MCF 10A (cell line): ENCODE measurements at places on chromosomes 6 and 20. TPM values are rescaled to one million over a fixed set of nuclear protein-coding genes. Genes with fewer than 3 reads are reported as not detected.

The HLA-DQA1 gene
- total RNA-seq, result not detected in 2 replicates

The EBF4 gene
- total RNA-seq, result not detected in 2 replicates

The CASS4 gene
- not detected in 2 replicates for total RNA-seq

The NKAPL gene
- total RNA-seq, result not detected in 2 replicates

The SLC26A8 gene
- not detected in 2 replicates for total RNA-seq

- H3K36me3 ChIP-seq, result no peaks in the 10 kb centered on the region
- no peak overlapping the region for H3K4me3 ChIP-seq
- no peaks in the 10 kb centered on the region for H3K27me3 ChIP-seq
- no peak for DNase-seq
- H3K4me1 ChIP-seq, result no peaks in the 10 kb centered on the region
Observed at GRCh38 chr6:14371530-14371929, 254.0 kb downstream of the CD83 start.

DNA sequence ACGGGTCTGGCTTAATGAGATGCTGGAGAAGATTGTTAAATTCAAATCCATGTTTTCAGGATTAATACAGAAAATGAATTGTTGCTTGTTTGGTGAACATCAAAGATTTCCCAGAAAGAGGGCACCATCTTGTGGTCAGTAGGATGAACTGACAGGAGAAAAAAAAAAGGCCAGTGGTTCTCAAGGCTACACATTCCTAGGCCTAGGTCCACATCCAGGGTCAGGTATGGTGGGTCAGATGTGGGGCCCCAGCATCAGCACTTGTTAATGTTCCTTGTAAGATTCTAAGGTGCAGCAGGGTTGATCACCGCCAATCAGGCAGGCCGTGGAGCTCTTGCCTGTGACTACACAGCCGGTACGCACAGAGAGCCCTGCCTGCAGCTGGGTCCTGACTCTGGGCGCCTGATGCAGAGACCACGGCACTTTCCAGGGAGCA, 34.0 kb upstream of the FOXO3 start:
- no peaks in the 10 kb centered on the region for H3K27me3 ChIP-seq
- H3K36me3 ChIP-seq, result peaks cover under 1% of the 10 kb centered on the region
- H3K4me3 ChIP-seq, result no peak overlapping the region
- no peak overlapping the region for H3K27ac ChIP-seq
- H3K4me1 ChIP-seq, result no peaks in the 10 kb centered on the region

- peaks cover 8% of the 10 kb centered on the region for H3K36me3 ChIP-seq
- H3K27me3 ChIP-seq, result no peaks in the 10 kb centered on the region
- peak within 1 kb of the TSS; percentile 61 for H3K27ac ChIP-seq
- peak; percentile 20 for DNase-seq
- no peak within 1 kb of the TSS for H3K4me3 ChIP-seq
Observed at GRCh38 chr20:36541227-36541767, at the start of gene MYL9. Gene MYL9 (plus strand): TSS chr20:36541519. CDS start chr20:36544885, 3,366 bp downstream.

GRCh38 chr6:17673543-17674254, 33.0 kb downstream of the NUP153 start:
- no peaks in the 10 kb centered on the region for H3K27me3 ChIP-seq
- no peak overlapping the region for H3K4me3 ChIP-seq
- peaks cover 65% of the 10 kb centered on the region for H3K36me3 ChIP-seq
- DNase-seq, result no peak
- H3K27ac ChIP-seq, result no peak overlapping the region
- no peaks in the 10 kb centered on the region for H3K4me1 ChIP-seq

GRCh38 chr6:106087548-106088325, 1.6 kb downstream of the PRDM1 start:
- peaks cover 50% of the 10 kb centered on the region for H3K4me1 ChIP-seq
- H3K4me3 ChIP-seq, result peak overlapping the region; percentile 97
- no peaks in the 10 kb centered on the region for H3K27me3 ChIP-seq
- peak overlapping the region; percentile 89 for H3K27ac ChIP-seq
- DNase-seq, result peak; percentile 69

DNA sequence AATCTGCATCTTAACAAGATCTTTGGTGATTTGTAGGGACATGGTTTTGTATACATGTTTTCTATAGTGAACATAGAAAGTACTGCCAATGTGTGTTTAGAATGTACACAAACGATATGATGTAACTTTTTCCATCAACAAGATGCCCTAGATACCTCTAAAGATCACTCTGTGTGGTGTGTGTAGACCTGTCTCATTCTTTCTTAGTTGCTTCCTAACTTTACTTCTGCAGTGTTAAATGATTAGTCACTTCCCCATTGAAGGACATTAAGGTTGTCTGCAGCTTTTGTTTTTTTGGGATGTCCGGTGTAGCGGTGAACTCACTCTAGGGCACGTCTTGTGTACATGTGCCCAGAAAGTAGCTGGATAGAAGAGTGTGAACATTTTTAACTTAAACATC, 35.9 kb downstream of the CDYL start:
- H3K4me1 ChIP-seq, result peaks cover 33% of the 10 kb centered on the region
- peak overlapping the region; percentile 39 for H3K4me3 ChIP-seq
- peak overlapping the region; percentile 82 for H3K27ac ChIP-seq

DNA sequence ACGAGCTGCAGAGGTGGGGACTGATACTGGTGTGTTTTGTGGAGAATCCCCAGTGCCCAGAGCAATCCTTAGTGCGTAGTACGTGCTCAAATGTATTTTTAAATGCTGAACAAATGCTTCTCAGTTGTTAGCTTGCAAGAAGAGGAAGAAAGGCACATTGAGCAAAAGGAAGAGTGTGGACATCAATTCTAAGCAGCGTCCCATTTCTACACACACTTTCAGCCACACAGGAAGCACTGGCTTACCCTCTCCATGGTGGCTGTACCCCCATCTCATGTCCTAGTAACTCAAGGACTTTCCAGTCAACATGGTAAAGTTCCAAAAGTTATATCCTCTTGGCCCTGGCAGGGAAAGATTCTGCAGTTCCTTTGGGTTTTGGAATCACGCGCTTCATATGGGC, 98.8 kb upstream of the NXT1 start:
- H3K27ac ChIP-seq, result no peak overlapping the region
- H3K4me3 ChIP-seq, result no peak overlapping the region
- peaks cover 7% of the 10 kb centered on the region for H3K4me1 ChIP-seq
- no peaks in the 10 kb centered on the region for H3K27me3 ChIP-seq
- H3K36me3 ChIP-seq, result no peaks in the 10 kb centered on the region
- no peak for DNase-seq

GRCh38 chr6:11538052-11538818, 686 bp downstream of the TMEM170B start:
- DNase-seq, result no peak
- H3K36me3 ChIP-seq, result peaks cover 6% of the 10 kb centered on the region
- H3K4me3 ChIP-seq, result peak overlapping the region; percentile 76
- H3K27me3 ChIP-seq, result peaks cover 5% of the 10 kb centered on the region

DNA sequence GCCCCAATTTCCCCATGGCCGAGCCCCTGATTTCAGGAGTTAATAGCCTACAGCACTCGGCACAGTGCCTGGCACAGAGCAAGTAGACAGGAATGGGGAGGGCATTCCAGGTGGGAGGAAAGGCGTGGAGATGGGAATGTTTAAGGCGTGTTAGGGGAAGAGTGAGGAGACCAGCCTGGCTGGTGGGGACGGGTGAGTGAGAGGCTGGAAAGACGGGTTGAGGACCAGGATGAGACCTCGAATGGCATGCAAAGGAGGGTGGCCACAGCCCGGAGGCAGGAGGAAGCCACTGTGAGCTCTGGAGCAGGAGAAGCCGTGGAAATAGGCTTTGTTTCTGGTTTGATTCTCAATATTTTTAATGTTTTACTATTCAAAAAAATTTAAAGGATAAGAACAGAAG, 49.5 kb downstream of the CEBPB start:
- peaks cover 7% of the 10 kb centered on the region for H3K4me1 ChIP-seq
- no peaks in the 10 kb centered on the region for H3K36me3 ChIP-seq
- H3K4me3 ChIP-seq, result no peak overlapping the region
- H3K27ac ChIP-seq, result no peak overlapping the region

DNA sequence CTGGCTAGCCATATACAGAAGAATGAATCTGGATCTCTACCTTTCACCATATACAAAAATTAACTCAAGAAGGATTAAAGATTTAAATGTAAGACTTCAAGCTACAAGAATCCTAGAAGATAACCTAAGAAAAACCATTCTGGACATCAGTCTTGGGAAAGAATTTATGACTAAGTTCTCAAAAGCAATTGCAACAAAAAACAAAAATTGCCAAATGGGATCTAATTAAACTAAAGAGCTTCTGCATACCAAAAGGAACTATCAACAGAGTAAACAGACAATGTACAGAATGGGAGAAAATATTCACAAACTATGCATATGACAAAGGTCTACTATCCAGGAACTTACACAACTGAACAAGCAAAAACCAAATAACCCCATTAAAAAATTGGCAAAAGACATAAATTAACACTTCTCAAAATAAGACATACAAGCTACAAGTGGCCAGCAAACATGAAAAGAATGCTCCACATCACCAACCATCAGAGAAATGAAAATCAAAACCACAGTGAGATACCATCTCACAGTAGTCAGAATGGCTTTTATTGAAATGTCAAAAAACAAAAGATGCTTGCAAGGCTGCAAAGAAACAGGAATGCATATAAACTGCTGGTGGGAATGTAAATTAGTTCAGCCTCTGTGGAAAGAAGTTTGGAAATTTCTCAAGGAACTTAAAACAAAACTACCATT, 66.8 kb upstream of the RSPO3 start:
- H3K36me3 ChIP-seq, result no peaks in the 10 kb centered on the region
- peaks cover 6% of the 10 kb centered on the region for H3K4me1 ChIP-seq
- no peak for DNase-seq
- H3K27me3 ChIP-seq, result peaks cover 5% of the 10 kb centered on the region
- H3K27ac ChIP-seq, result no peak overlapping the region

- no peak overlapping the region for H3K4me3 ChIP-seq
- H3K4me1 ChIP-seq, result no peaks in the 10 kb centered on the region
- no peak overlapping the region for H3K27ac ChIP-seq
- H3K27me3 ChIP-seq, result no peaks in the 10 kb centered on the region
- peak; percentile 72 for DNase-seq
Observed at GRCh38 chr6:54267798-54268197, 40.4 kb upstream of the TINAG start.

GRCh38 chr6:33699739-33700138, 11.8 kb downstream of the UQCC2 start:
- no peak for DNase-seq
- no peak overlapping the region for H3K4me3 ChIP-seq
- peaks cover 57% of the 10 kb centered on the region for H3K36me3 ChIP-seq
- H3K27me3 ChIP-seq, result no peaks in the 10 kb centered on the region
- H3K4me1 ChIP-seq, result peaks cover 20% of the 10 kb centered on the region
- H3K27ac ChIP-seq, result no peak overlapping the region

DNA sequence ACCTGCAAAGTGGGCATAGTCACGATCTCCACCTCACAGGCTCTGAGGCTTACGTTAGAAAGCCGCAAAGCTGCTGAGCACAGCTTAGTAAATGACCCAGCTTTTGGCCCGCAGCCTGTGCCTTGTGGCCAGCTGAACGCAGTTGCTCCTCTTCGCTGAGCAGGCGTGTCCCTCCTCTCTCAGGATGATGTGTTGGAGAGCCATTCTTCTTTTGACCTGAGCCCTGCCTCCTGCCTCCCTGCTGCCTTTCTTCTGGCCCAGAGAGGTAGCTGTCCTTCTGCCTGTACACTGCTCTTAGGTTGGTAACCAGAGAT, 47.6 kb upstream of the MYL9 start:
- no peaks in the 10 kb centered on the region for H3K27me3 ChIP-seq
- H3K27ac ChIP-seq, result no peak overlapping the region
- H3K36me3 ChIP-seq, result peaks cover 24% of the 10 kb centered on the region

- no peak overlapping the region for H3K4me3 ChIP-seq
- H3K36me3 ChIP-seq, result peaks cover 28% of the 10 kb centered on the region
- H3K27ac ChIP-seq, result no peak overlapping the region
- no peaks in the 10 kb centered on the region for H3K27me3 ChIP-seq
- DNase-seq, result no peak
Observed at GRCh38 chr6:169604076-169604475, 97.8 kb downstream of the WDR27 start.

GRCh38 chr6:79070206-79070825, 7.7 kb downstream of the PHIP start:
- H3K4me3 ChIP-seq, result no peak overlapping the region
- DNase-seq, result no peak
- peaks cover 34% of the 10 kb centered on the region for H3K36me3 ChIP-seq
- H3K27ac ChIP-seq, result no peak overlapping the region
